ENCODE measurements at places on chromosomes 11 and 22.

GRCh38 chr11:35289821-35290220, 129.5 kb downstream of the SLC1A2 start:
- DNase-seq = no peak

- no peak for DNase-seq
Measured at GRCh38 chr22:16968218-16968595, 39.8 kb downstream of the GAB4 start.

- no peak for DNase-seq
Measured at GRCh38 chr11:65718964-65719492, 1.6 kb downstream of the RNASEH2C start.

GRCh38 chr11:126421271-126421671, 65.8 kb downstream of the ST3GAL4 start:
- no peak for DNase-seq

DNA sequence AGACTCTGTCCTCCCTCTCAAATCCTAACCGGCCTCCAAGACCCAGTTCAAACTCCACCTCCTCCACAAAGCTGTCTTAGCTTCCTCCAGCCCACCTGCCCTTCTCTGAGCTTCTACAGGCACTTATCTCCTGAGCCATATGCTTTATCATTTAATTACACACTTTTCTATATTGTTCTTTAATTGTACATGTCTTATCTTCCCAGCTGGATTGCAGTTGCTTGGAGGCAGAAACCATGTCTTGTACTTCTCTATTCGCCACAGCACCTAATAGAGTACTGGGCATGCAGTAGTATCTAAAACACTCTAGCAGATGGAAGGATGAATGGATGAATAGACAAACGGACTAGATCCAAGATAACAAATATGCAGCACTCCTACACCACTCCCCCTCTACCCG, 11.3 kb downstream of the TRIM29 start:
- no peak for DNase-seq

DNA sequence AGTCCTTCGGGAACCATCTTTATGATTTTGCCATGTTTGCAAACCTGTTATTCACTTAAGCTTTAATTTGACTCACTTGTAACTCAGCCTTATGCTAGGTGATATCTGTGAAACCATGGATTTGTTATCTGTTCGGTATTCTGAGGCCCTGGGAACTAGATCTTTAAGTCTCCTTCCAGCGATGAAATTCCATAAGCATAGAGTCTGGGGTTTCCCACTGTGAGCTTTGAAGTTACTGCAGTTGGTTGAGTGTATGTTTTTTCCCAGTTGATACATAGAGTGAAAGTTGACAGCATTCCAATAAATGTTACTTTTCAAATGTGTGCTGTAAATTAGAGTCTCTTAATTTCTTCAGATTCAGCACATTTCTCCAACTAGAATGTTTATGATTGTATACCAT, 66.9 kb downstream of the TNRC6B start:
- no peak for DNase-seq

- no peak for DNase-seq
Measured at GRCh38 chr11:14446701-14447169, 52.9 kb downstream of the COPB1 start.

GRCh38 chr11:131724436-131724975, 354.1 kb downstream of the NTM start:
- DNase-seq = no peak

- no peak for DNase-seq
Measured at GRCh38 chr11:64004590-64004984, 18.3 kb downstream of the OTUB1 start.

- no peak for DNase-seq
Measured at GRCh38 chr22:46905415-46905814, 143.0 kb downstream of the TBC1D22A start.

- DNase-seq = no peak
Measured at GRCh38 chr11:1113405-1114201, 38.9 kb downstream of the MUC2 start.

GRCh38 chr11:71442880-71443279, 5.3 kb downstream of the DHCR7 start:
- no peak for DNase-seq

GRCh38 chr11:70454197-70454767, 56.0 kb downstream of the CTTN start:
- DNase-seq = peak; percentile 11

GRCh38 chr11:60840470-60841430, 1.2 kb upstream of the CCDC86 start:
- peak; percentile 99 for DNase-seq

GRCh38 chr11:97000481-97000880, 610.7 kb downstream of the JRKL start:
- DNase-seq = no peak

GRCh38 chr11:29682856-29683255, 334.0 kb downstream of the KCNA4 start:
- no peak for DNase-seq

DNA sequence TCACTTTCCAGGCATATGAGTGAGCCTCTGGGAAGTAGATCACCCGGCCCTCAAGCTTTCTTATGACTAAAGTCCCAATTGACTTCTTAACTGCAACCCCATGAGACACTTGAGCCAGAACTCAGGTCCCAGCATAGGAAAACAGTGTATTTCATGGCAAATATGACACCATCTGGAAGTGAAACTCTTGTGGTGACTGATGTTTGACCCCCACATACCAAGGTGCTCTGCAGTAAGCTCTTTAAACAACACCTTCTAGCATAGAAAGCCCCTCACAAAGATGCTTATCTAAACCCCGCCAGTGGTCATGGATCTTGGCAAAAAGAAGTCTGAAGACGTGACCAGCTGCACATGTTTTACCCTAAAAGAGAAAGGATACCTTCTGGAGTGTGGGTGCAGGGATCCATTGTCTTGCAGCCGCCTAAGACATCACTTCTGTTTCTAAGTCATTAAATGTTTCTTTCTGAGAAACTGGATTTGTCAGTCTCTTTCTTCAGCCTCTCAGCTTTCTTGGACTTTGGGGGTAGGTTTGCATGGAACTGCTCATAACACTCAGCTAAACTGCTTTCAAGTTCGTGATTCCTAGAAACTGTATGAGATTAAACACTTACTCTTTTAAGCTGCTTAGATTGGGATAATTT, 7.4 kb upstream of the PELI3 start:
- no peak for DNase-seq

GRCh38 chr11:22832315-22833015, 2.9 kb upstream of the SVIP start:
- no peak for DNase-seq

- DNase-seq = no peak
Measured at GRCh38 chr11:118353084-118353710, 6.2 kb upstream of the UBE4A start.

DNA sequence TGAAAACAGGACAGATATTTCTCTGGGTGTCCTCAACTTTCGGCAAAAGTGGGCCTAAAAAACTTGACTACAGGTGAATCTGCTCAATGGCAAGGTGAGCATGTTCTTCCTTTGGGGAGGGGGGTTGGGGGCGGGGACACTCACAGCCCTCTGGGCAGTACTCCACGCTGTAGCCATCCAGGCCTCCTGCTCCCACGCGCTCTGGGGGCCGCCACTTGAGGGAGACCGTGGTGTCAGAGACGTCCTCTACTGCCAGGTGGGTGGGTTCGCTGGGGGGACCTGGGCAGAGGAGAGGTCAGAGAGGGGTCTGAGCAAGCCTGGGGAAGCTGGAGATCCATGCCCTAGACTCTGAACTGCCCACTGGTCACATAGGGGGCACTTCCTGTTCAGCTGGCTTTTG, 16.8 kb downstream of the MYBPC3 start:
- no peak for DNase-seq

- DNase-seq = no peak
Measured at GRCh38 chr11:7381937-7382336, 103.4 kb upstream of the OLFML1 start.

- DNase-seq = peak; percentile 95
Measured at GRCh38 chr11:115222218-115222862, 281.9 kb downstream of the CADM1 start.

- no peak for DNase-seq
Measured at GRCh38 chr11:12120031-12121008, 9.9 kb downstream of the MICAL2 start.

GRCh38 chr22:31537019-31537535, 40.7 kb downstream of the SFI1 start:
- DNase-seq = no peak

DNA sequence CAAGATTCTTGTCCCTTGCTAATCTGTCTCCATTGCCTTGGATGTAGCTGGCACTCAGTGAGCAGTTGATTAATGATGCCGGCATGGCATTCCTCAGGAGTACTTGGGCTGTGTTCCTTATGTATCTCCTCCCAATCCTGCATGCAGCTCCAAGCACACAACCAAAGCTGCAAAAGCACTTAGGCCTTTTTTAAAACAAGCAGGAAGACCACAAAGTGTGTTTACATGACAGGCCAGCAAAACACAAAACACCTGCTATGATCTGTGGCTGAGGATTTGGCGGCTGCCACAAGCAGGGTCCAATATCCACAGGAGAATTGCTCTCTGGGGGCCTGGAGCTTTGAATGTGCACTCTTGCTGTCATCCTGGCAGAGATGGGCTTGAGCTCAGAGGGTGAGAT, 8.9 kb downstream of the ABTB2 start:
- no peak for DNase-seq

DNA sequence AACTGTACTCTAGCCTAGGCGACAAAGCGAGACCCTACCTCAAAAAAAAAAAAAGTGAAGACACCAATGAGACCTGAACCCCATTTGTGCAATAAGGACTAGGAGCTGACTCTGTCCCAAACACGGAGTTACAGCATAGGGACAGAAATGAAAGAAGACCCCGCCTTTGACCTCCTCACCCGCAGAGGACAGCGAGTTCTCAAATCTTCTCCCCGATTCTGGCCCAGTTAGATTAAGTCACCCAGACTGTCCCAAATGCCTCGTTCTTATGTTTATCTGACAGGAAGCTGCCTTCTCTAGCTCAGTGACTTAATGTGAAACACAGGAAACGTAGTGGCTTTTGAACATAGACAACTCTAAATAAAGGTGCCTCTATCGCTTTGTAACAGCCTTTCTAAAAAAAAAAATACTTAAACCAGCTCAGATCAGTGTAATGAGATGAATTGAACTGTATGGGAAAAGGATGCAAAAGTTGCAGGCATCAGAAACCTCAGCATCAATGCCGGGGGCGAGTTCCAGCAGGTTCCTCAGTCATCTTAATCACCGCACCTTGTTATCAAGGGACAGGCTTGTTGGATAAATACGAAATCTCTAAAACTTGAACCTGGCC, 10.6 kb downstream of the MYH9 start:
- no peak for DNase-seq

DNA sequence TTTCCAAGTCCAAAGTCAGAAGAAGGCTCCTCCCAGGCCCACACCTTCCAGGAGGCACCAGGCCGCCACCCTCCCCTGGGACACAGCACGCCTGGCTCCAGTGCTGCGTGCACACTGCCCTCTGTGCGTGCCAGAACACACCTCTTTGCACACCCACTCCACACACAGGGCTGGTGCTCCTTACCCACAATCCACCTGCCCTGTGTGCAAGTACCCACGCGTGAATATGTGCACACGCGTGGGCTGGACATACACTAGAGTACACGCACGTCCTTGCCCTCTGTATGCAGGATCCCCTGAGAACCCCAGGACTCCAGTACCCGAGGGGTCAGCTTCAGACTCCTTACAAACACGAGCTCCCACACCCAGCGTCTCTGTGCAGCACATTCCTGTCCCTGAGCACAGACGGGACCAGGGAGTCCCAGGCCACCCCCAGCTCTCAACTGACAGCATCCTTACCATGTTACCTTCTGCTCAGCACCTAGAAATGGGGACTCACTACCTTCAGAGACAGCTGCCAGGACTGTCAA, 2.8 kb downstream of the DUSP8 start:
- DNase-seq = no peak

DNA sequence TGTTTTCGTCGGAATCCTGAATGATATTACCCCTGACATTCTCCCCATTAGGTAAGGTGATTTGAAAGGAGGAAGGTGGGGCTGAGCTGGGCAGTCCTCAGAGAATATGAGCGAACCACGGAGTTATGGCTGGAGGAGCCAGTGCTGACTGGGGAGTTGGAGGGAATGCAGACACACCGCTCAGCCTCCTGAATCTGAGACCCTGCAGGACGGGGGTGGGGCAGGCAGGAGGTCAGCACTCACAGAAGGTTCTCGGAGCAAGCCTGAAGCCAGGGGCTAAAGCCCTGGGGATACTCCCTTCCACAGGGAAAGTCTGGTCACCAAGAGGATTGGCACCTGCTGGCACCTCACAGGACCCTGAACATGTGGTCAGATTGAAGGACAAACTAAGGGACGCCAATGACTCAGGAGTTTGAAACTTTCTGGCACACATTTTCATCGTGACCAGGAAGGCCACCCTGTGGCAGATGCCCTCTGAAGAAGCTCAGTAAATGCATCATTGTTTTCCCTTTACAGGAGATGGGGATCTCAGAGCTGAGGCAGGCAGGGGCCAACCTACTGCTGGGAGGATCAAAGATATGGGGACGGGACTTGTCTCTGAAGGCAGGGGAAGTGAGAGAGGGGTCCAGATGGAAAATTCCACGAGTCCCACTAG, 26.9 kb upstream of the FCHSD2 start:
- no peak for DNase-seq

DNA sequence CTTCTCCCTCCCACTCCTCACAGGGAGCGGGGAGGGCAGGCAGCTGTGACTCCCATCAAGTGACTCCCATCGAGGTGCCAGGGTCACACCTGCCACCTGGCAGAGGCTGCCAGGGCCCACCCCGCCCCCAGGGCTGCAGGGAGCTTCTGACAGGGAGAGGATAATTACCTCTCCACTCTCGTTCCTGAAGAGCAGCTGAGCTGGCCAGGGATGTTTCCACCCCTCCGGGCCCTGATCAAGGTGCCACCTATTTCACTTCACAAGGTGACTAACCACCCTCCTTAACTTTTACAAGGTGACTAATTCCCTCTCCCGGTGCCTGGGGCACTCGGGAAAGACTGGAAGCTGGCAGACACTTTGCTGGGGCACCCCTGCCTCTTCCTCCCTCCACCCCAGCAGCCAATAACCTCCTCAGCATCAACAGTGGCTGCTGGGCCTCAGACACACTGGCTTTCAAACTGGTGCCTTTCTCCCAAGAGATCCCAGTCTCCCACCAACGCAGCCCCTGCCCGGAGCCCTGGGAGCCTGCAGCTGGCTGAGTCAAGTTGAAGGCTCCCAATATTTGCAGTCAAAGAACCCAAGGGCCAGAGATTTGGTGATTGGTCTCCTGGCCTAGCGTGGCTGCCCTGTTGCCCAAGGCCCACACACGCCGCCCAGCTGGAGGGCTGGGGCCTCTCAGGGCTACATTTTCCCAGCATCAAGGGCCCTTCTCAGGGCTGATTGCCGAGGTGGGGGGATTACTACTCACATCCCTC, 22.0 kb upstream of the MYRF start:
- DNase-seq = no peak

GRCh38 chr11:32080361-32080980, 10.4 kb upstream of the RCN1 start:
- no peak for DNase-seq

DNA sequence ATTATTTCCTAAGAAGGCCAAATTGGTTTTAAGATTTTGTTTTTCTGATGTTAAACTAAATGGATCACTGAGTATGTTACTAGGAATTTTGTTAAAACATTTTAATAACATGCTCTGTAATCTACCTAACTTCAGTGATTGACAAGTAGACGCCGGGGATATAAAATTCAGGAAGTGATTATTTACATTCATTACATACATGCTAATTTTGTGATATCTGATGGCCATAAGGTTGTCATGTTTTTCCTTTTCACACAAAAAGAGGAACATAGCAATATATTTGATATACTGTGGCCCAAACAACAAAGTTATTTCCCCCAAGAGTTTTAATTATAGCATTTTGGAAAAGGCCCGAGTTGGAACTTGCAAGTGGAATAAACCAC, 12.1 kb downstream of the SCUBE1 start:
- no peak for DNase-seq
